ENCODE measurements at places on chromosomes 5 and 9. TPM values are rescaled to one million over a fixed set of nuclear protein-coding genes. Genes with fewer than 3 reads are reported as not detected.

GRCh38 chr5:133483406-133484090 is 128.8 kb downstream of the FSTL4 start:
- H3K4me3 ChIP-seq, result no peak overlapping the region
- no peak for DNase-seq

DNA sequence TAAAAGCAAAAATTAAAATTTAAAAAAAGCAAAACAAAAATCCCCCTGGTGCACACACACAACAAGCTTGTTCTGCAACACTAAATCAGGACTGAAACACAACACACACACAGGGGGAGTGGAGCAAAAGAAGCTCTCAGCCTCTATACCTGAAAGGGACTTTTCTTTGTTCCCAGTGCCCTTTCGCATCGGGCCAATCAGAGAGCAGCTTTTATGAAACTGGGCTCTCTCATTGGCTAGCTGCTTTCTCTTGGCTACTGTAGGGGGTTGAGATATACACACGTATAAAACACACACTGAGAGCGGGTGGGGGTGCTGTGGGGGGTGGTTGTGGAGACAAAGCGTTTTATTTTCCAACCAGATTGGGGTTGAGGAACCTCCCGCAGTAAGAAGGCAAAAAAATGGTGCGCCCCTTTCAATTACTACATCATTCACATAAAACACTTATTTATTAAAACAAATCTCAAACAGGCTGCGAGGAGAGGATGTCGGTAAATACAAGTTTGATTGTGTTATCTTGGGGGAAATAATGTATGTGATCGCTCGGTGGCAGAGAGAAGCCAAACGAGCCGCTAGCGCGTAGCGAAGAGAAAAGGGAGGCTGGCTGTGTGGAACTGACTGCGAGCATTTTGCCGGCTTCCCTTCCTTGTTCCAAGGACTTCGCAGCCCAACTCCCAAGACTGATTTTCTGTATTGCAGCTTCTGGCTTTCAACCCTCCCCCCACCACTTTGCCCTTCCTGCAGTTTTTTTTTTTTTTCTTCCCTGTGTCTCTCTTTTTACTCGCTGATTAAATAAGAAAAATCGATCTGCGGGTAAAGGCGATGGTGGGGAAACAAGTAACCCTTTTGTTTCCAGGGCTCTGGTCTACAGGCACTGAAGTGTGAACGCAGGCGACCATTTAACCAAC is 2.5 kb upstream of the ZNF608 start:
- H3K27me3 ChIP-seq, result peaks cover 49% of the 10 kb centered on the region
- no peak overlapping the region for H3K27ac ChIP-seq
- H3K4me1 ChIP-seq, result peaks cover 25% of the 10 kb centered on the region
- DNase-seq, result peak; percentile 12

- no peaks in the 10 kb centered on the region for H3K27me3 ChIP-seq
- H3K4me1 ChIP-seq, result no peaks in the 10 kb centered on the region
- DNase-seq, result no peak
- no peaks in the 10 kb centered on the region for H3K36me3 ChIP-seq
These were observed 597.1 kb downstream of the ACTL7B start for GRCh38 chr9:108258640-108259039.

DNA sequence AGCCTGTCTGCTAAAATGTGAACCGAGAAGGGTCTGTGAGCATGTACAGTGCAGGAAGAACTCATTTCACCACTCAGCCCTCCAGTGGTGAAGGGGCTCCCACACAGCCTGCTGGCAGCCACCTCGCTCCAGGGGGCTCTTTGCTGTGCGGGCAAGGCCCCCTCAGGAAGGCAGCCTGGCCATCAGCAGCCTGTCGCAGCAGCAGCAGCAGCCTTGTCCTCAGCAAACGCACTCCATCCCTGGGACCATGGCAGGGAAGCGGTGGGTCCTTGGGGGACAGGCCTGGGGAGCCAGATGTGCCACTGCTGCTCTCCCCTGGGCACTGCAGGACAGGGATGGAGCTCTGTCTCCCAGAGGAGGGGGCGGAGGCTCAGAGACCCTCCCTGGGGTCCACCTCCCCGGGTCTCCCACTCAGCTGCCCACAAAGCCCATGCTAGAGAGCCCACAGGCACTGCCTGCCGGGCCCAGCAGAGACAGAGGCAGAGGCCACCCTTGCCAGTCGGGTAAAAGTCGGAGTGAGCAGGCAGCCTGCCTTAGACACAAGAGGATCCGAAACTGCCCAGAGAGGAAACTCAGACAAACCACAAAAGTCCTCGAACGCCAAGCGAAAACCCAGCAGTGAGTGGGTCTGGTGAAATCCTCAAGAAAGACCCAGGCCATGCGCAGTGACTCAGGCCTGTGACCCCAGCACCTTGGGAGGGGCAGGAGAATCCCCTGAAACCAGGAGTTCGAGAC is 8.0 kb downstream of the BRD3 start:
- no peaks in the 10 kb centered on the region for H3K27me3 ChIP-seq
- H3K4me1 ChIP-seq, result peaks cover 44% of the 10 kb centered on the region
- no peak overlapping the region for H3K4me3 ChIP-seq
- peak overlapping the region; percentile 9 for H3K27ac ChIP-seq

GRCh38 chr9:136723362-136723976 is 11.1 kb downstream of the DIPK1B start:
- no peak overlapping the region for H3K27ac ChIP-seq
- no peaks in the 10 kb centered on the region for H3K27me3 ChIP-seq
- no peak overlapping the region for H3K4me3 ChIP-seq
- H3K36me3 ChIP-seq, result peaks cover 37% of the 10 kb centered on the region
- H3K4me1 ChIP-seq, result peaks cover 32% of the 10 kb centered on the region
- DNase-seq, result no peak

The SMIM32 gene
- not detected for total RNA-seq

- peaks cover 1% of the 10 kb centered on the region for H3K36me3 ChIP-seq
- H3K4me1 ChIP-seq, result peaks cover 16% of the 10 kb centered on the region
- peak overlapping the region; percentile 72 for H3K4me3 ChIP-seq
- no peak overlapping the region for H3K27ac ChIP-seq
- peaks cover 53% of the 10 kb centered on the region for H3K27me3 ChIP-seq
- no peak for DNase-seq
These were observed 535 bp upstream of the NFIB start for GRCh38 chr9:14314424-14314928.

The CCL27 gene
- not detected for total RNA-seq

The PFDN1 gene
- 57.1 TPM for total RNA-seq

GRCh38 chr9:27771803-27772545 is 198.7 kb upstream of the C9orf72 start:
- H3K27ac ChIP-seq, result no peak overlapping the region
- H3K27me3 ChIP-seq, result peaks cover 1% of the 10 kb centered on the region
- no peak for DNase-seq
- no peaks in the 10 kb centered on the region for H3K36me3 ChIP-seq
- no peak overlapping the region for H3K4me3 ChIP-seq

GRCh38 chr9:75734802-75735201 is 155.7 kb upstream of the PCSK5 start:
- DNase-seq, result no peak
- H3K27me3 ChIP-seq, result peaks cover 9% of the 10 kb centered on the region
- H3K4me3 ChIP-seq, result no peak overlapping the region
- no peak overlapping the region for H3K27ac ChIP-seq
- H3K4me1 ChIP-seq, result no peaks in the 10 kb centered on the region
- no peaks in the 10 kb centered on the region for H3K36me3 ChIP-seq

Measured in activated naive CD4-positive, alpha-beta T cell treated with anti-CD3 and anti-CD28 coated beads for 36 hours (primary cell).